Stimulated activated CD4-positive, alpha-beta T cell treated with anti-CD3 and anti-CD28 coated beads, TNF-alpha, amount 100 ng/mL, for 24 hours (primary cell): ENCODE measurements at places on chromosomes 2 and 18.

- DNase-seq, result no peak
Observed at GRCh38 chr2:112138159-112139032, at the start of gene FBLN7. Gene FBLN7 (plus strand): TSS chr2:112138385. CDS start chr2:112138656, 271 bp downstream.

GRCh38 chr2:134375935-134376334 is 122.1 kb downstream of the MGAT5 start:
- no peak for DNase-seq

DNA sequence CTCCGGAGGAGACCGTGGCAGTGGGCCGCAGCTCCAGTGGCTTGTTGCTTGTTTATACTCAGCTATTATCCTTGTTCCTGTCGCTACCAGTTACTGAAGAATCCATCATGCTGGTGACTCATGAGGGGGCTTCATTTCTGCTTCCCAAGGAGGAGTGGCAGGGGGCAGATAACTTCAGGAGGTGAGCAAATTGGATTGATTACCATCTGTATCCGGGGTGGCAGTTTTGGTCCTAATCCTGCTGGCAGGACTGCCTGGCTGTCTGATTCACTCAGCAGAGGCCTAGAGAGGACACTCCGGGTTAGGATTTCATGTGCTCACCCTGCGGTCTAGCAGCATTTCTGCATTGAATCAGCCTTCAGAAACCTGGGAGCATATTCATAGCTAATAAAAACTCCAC is 230.0 kb downstream of the ACTR3 start:
- DNase-seq, result no peak

GRCh38 chr2:147934881-147935620 is 85.5 kb downstream of the ORC4 start:
- no peak for DNase-seq

GRCh38 chr2:43100883-43101662 is 125.3 kb downstream of the ZFP36L2 start:
- no peak for DNase-seq

GRCh38 chr2:33373986-33374385 is 102.5 kb upstream of the RASGRP3 start:
- DNase-seq, result no peak

DNA sequence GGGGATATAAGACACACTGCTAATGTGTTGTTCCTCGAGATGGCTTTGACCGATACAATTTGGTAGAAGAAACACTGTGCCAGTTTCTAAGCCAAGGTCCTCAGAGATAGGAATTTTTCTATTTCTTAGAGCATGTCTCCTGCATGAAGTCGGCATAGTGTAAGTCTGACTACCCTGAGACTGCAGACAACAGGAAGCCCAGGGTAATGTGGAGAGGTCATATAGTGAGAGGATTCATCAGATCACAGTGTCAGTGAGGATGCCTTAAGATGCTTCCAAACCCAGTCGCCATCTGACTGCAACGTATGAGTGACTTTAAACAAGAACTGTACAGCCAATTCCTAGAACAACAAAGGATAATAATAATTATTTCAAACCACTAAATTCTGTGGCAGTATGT is 818.3 kb upstream of the GYPC start:
- no peak for DNase-seq

DNA sequence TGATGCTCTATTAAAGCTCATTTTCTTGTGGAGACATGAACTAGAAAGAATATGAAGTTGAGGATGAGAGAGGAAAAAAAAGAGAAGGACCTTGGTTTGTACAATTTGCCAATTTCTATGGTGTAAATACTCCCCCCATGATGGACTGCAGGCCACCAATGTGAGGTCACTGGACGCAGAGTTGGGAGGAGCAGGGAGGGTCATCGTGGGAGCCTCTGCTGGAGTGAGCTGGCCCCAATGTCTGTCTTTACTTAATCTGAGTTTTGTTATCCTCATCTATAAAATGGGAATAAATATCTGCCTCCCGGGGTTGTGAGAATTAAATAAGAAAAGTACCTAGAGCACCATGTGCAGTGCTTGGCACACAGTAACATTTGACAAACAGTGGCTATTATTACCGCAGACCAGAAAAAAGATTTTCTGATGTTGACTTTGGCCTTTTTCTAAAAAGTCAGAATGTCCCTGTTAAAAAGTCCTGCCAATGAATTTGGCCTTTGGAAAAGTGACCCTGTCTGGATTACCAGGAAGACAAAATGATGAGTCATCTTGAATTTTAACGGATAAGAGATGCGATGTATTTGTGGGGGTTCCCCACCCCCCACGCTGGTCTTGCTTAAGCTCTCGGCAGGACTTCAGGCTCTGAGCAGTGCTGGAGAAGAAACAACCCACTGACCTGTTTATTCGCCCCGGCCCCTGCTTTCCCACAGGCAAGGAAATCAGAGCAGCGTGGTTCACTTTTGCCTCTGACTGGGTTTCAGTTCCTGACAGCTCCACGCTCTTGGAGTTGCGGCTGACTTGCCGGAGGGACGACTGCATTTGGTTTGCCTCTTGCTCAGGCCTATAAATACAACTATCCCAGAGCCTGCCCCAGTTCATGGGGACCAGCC is 50.3 kb upstream of the FOSL2 start:
- no peak for DNase-seq

GRCh38 chr2:121705390-121705789 is 31.3 kb downstream of the NIFK start:
- no peak for DNase-seq

DNA sequence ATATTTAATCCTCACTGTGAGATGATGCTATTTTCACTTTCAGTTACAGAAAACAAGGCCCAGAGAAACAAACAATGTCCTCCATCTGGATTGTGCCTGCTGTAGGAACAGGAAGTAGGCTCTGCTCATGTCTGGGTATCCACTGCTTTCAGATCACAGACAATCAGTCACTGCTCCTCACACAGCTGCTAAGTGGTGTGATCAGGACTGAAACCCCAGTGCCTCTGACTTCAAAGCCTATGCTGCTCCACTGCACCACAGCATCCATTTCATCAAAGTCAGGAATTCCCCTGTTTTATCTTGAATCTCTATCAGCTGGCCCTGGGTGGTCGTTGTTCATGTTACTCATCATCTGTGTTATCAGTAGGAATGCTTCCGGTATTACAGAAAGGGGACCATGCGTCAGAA is 303.8 kb upstream of the TRIB2 start:
- peak; percentile 3 for DNase-seq

GRCh38 chr2:7115906-7116305 is 198.7 kb downstream of the RNF144A start:
- no peak for DNase-seq

- no peak for DNase-seq
Observed at GRCh38 chr2:175999283-175999819, 2.7 kb downstream of the LNPK start.

GRCh38 chr2:1791685-1792435 is 47.5 kb upstream of the PXDN start:
- DNase-seq, result no peak

DNA sequence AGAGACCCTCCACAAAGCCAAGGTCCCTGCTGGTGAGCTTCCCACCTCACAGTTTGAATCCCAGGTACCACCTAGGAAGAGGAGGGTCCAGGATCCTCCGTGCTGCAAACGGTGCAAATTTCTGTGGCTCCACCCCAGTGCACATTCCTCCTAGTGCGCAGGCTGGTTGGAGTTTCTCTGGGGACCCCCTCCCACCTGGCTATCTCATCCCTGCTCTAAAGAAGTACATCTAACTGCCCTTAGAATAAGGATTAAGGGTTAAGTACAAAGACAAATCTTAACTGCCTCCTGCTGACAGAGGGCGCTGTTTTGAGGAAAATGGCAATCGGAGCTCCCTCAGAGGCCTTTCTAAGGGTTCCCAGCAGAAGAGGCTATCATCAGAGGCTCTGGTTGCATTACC is 109.6 kb upstream of the FSIP2 start:
- DNase-seq, result no peak

GRCh38 chr2:149858901-149859634 is 271.5 kb upstream of the MMADHC start:
- no peak for DNase-seq

DNA sequence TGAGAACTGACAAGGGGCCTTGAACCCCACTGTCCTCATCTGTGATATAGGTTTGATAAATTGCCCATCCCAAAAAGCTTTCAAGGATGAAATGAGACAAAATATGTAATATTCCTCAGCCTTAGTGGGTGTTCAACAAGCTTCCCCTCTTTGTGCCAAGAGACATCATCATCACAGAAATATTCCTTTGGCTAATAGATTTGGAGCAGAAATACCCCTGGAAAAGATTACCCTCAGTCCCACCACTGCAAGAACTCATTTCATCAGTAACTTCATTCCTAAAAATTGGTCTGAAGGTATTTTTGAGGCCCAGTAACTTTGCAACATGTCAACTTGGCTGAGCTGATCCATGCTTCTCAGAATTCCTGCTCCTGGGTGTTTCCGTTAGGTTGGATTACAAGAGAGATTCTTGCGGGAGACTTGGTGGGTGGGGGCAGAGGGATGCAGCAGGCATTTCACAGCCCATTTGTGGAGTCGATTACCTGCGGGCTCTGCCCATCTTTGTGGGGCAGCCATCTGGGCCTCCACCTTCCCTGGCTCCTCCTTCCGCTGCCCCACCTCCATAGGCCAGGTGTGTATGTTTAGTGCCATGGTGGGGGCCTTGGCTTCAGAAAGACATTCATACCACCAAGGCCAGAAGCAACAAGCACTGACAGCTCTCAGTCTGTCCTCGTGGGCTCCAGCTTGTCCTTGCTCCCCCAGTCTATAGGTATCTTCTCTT is 263.9 kb downstream of the GLI2 start:
- no peak for DNase-seq

- no peak for DNase-seq
Observed at GRCh38 chr18:7601936-7602335, 34.8 kb downstream of the PTPRM start.

DNA sequence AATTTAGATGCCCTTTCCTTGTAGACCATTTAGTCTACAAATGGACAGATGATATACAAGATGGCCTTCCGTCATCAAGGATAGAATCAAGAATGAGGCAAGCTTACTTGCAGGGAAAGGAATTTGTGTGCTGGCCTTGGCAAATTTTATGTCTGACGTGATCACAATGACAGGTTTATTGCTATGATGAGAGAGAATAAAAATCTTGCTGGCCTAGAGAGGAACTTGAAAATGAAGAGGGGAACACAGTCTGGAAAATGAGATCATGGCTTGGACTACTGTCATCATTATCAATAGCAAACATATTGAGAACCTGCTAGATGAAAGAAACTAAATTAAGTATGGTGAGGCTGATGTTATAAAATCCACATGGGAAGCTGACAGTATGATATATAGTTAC is 66.0 kb downstream of the CSRNP3 start:
- no peak for DNase-seq

DNA sequence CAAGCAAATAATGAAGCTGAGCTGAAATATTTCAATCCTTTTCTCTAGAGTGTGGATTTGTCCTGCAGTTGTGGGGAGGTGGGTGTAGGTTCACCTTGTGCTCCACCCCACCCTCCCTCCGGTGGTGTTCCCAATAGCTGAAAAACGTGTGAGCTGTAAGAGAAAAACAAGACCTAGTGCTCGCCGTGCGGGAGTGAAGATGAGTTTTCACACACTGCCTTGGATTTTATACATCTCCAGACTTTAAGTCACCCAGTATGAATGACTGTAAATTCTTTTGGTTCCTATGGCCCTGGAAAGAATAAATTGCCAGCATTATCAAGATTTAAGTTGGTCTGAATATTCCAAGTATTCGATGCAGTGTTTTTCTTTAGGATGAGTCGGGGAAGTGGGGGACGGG is 1.9 kb upstream of the SOX11 start:
- no peak for DNase-seq

GRCh38 chr18:12750076-12750714 is 47.4 kb downstream of the PSMG2 start:
- no peak for DNase-seq

DNA sequence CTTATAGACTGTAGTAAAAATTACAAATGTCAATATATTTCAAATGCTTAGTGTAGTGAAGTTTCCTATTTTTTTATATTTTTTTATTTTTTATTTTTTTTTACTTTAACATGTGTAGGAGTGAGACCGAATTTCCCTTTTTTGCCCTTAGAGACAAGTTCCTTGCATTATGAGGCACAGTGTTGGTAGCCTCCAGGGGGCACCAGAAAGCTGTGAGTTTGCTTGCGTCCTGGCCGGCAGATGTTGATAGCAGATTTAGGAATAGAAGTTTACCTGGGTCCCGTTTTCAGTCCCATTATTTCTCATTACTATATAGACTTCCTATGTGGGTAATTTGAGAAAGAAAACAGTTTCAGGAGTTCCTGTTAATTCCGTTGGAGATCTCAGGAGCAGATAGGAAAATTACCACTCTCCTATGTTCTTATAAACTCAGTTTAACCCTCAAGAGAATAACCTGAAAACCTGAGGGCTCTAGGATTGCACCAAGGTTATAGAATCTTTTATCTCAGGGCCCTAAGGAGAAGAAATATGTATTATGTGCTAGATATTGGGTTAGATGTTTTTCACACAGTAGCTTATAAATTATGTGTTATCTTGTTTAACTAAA is 157.5 kb upstream of the SESTD1 start:
- DNase-seq, result peak; percentile 53

DNA sequence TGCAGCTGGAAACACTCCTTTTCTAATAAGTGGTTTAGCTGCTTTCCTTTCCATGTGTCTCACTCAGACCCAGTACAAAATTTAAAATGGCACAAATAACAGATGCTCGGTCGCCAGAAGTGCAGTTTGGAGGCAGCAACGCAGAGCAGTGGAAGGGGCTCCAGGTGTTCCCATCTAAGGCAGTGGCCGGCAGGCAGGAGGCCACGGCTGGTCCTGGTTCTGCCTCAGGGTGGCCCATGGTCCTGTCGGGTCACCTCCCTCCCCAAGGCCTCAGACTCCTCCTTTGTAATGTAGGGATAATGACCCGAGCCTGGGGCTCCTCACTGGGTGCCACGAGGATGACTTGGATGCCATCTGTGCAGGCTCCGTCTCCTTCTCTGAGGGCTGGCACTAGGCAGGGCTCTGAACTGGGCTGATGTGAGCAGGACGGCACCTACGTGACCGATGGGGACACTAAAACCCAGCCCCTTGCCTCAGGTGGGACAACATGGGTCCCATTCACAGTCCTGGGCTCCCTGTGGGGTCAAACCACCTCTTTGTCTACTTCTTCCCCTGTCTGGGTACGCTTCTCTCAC is 80.9 kb upstream of the SLC66A3 start:
- no peak for DNase-seq

GRCh38 chr18:24993628-24994027 is 358.3 kb downstream of the ZNF521 start:
- no peak for DNase-seq

GRCh38 chr2:236985761-236986339 is 99.8 kb upstream of the COPS8 start:
- no peak for DNase-seq

DNA sequence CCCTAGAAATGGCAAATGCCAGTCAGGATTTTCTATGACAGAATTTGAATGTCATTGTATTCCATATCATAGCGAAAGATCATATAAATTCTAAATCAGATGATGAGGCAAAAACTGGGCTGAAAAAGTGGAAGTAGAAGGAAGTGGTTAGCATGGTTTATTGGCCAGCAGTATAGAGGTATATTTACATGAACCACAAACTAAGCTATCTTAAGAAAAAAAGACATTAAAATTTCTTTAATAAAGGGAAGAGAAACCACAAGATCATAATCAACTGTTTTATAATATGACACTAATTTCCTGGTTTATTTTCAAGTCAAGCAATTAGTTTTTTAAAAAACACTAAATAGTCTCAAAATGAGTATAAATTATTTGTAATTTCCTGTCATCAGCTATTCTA is 123.2 kb upstream of the LRP1B start:
- no peak for DNase-seq

- no peak for DNase-seq
Observed at GRCh38 chr2:204860274-204860673, 315.0 kb downstream of the PARD3B start.
